ENCODE measurements at places on chromosomes 3 and 15.

GRCh38 chr3:156509189-156510174, 45.4 kb downstream of the SSR3 start:
- peak; percentile 23 for DNase-seq

DNA sequence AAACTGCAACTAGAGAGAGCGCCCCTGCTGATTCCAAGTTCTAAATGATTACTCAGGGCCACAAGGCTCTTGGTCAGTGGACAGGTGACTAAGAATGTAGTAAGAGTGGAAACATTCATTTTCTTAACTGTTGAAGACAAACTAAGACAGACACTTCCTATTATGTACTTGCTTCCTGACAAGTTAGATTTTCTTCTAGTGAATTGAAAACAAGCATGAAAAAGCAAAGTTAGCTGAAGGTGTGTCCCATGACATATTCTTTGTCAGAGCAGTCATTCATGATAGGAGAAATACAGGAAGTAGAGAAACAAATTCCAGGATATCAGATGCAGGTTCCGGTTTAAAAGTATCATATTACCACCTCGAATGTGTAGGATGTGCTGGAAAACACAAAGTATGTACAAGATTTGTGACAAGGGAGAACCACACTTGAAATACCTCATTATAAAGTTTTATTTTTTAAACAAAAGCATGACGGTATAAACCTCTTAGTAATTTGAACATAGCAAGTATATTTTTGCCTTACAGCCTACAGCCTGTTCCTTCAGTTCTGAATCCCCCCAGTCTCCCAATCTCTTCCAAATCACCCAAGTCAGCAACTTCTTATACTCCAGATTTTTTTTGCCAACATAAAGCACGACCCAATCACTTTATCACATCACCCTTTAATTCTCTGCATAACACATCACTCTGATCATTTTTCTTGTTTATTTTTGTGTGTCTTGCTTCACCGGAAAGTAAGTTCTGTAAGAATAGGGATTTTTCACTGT, 6.2 kb downstream of the TSPAN3 start:
- DNase-seq, result no peak

GRCh38 chr15:24862726-24863521, 91.9 kb upstream of the SNRPN start:
- DNase-seq, result no peak

- no peak for DNase-seq
These were observed 10.9 kb downstream of the CCDC13 start for GRCh38 chr3:42762046-42762724.

GRCh38 chr3:32293903-32294302, 55.4 kb downstream of the CMTM8 start:
- DNase-seq, result no peak

- no peak for DNase-seq
These were observed 24.3 kb downstream of the CD200R1L start for GRCh38 chr3:112822064-112823055.

DNA sequence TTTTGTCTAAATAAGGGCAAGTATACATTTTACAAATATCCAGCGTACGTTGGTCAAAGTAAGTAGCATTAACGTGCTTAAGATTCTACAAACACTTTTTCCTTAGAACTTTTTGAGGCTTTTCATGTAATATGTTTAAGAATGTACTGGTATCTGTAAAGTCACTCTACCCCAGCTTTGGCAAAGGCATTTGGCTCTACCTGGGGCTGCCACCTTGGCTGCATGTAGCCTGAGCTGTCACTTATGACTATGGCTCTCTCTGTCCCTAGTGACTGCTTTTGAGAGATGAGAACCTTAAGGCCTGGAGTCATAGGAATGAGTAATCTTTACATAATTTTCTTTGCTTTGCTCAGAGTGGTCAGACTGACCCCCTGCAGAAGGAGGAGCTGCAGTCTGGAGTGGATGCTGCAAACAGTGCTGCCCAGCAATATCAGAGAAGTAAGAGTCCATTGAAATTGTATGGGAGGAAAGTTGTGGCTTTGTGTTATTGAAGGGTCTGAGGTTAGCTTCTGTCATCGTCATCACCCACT, 61.2 kb downstream of the IQGAP1 start:
- DNase-seq, result no peak

DNA sequence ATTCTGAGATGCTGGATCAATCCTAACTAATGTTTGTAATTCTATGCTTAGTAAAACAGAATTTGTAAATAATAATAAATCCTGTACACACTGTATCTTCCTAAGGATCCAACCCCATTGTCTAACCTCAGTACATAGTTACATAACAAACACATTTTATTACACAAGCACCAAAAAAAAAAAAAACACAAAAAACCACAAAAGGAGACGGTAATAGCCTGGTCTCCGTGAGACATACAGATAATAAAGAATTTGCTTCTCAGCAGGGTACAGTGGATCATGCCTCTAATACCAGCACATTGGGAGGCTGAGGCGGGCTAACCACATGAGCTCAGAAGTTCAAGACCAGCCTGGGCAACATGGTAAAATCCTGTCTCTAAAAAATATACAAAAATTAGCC, 558.7 kb downstream of the MAGI1 start:
- no peak for DNase-seq

GRCh38 chr15:89052474-89052873, 35.8 kb upstream of the ABHD2 start:
- no peak for DNase-seq

- DNase-seq, result no peak
These were observed 37.0 kb upstream of the PIK3R4 start for GRCh38 chr3:130783629-130784028.

DNA sequence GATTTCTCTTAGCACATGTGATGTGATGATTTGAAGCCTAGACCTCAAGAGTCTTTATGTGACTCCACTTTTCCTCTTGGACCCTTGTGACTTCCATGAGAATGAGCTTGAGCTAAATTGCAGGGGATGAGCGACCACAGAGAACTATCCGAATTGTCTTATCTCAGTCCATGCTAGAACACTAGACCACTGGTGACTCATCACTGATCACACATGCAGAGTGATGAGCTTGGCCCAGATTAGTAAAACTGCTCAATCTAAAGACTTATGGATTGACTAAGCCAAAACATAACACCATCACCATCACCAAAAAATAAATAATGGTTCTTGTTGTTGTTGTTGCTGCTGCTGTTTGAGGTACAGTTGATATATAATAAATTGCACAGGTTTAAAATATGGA, 114.1 kb upstream of the CFAP20DC start:
- DNase-seq, result no peak

DNA sequence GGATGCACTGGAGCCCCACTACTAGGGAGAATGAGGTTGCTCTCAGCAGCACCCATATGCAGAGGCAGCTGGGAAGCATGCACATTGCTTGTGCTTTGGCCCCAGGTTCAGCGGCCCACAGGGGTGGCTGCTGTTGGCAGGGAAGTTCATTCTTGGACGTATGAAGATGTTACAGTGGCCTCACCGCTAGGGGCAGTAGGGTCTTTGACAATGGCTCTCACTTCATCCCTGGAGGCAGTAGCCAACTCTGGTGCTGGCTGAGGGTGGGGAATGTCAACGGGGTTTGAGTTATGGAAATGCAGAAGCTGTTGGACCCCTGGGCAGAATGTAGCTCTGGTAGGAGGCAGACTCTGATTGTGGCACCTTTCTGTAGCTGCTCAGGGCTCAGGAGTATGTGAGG, 279.9 kb downstream of the SCAPER start:
- DNase-seq, result no peak

DNA sequence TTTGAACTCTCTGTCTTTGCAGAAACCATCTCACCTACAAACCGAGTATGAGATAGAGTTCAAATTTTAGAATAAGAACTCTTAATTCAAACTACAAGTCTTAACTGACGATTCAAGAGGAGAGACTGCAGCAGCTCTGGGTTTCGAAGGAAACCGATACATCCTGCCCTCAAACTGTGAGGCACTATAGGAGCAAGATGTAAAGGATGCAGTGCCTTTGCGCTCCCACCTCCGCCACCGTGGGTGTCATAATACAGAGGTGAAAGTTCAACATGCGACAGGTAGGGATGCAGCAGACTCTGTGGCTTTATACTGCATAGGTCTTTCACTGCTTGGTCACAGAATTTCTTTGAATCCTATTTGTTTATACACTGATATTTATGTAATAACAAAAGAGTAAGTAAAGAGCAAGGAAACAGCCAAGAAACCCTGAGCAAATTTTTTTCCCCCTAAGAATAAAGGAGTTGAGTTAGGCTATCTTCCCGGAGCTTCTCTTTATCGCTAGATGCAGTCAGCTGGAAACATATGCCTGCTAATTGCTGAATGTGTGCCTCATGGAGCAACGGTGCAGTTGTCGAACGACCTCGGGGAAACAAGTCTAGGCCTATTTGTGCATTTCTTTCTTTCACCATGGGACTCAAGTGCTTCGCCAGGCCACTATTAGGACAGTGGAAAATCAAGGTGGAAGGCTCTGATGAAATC, 1097.6 kb upstream of the CFAP20DC start:
- DNase-seq, result no peak

DNA sequence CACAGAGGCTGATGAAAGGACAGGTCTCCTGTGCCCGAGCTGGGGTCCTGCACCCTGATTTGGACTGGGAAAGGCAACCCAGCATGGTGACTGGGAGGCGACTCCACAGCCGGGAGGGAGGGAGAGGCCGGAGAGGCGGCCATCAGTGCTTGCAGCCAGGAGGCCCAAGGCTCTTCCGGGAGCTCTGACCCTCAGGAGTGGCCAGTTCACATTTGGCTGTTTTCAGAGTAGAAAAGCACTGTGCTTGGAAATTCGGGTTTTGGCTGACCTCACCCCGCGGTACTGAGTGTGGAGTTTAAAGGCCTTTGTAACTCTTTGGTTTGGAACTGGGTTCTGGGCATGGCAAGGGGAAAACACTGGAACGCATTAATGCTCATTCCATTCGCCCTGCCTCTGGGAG, 31.9 kb downstream of the SMAD6 start:
- DNase-seq, result no peak

DNA sequence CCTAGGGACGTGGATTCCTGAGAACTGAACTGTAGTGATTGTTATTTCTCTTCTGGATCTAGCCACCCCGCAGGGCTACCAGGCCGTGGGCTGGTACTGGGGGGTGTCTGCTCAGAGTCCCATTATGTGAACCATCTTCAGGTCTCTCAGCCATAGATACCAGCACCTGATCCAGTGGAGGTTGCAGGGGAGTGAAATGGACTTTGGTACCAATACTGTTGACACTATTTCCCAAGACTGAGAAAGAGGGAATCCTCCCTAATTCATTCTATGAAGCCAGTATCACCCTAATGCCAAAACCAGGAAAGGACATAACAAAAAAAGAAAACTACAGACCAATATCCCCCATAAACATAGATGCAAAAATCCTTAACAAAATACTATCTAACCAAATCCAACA, 237.0 kb upstream of the AGTR1 start:
- no peak for DNase-seq

GRCh38 chr3:112519424-112520001, 20.2 kb upstream of the BTLA start:
- no peak for DNase-seq

GRCh38 chr15:49423021-49423420, at the start of gene FGF7:
FGF7 (plus strand) TSS chr15:49423242; CDS start chr15:49424298, 1,056 bp downstream.
- DNase-seq, result no peak

DNA sequence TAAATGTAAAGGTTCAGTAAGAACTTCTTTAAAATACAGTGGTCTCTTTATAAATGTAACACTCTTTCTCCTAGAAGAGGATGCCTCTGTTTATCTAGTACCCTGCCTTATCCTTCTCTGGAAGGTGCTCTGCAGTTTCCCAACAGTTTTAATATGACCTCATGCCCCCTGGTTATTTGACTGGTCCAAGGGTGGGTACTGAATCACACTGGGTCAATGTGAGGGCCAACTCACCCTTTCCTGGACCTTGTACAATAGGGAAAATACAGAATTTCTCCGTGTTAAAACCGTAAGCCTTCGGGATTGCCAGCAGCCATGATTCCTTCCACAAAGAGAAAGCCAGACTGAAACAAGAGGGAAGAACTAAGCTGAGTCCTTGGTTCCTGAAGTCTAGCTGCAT, 9.2 kb downstream of the DCBLD2 start:
- no peak for DNase-seq

DNA sequence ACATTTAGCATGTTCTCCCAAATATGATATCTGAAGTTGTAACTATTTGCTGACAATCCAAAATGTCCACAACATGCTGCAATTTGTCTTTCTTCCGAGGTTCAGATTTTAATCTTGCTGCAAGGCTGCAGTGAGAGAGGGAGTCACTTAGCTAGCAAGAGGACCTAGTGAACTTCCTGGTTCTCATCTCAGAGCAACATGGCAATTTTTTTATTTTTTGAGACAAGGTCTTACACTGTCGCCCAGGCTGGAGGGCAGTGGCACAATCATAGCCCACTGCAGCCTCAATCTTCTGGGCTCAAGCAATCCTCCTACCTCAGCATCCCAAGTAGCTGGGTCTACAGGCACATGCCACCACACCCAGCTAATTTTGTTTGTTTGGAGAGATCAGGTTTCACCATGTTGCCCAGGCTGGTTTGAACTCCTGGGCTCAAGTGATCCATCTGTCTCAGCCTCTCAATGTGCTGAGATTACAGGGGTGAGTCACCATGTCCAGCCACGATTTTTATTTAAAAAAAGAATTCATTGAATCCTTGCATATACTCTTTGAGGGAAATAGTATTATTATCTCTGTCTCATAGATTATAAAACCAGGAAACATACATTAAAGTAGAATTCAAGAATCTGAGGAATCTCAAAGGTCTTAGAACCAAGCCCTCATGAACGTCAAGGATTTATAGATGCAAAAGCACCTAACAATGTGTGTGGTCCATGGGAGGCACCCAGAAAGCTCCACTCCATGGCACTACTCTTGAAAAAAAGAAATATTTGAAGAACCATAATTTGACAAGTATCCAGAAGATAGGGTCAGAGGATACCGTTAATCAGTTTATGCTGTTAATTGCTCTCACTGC, 9.1 kb downstream of the HDC start:
- DNase-seq, result no peak

GRCh38 chr15:62822228-62822627, 220.3 kb upstream of the TPM1 start:
- no peak for DNase-seq

- no peak for DNase-seq
These were observed 6.0 kb downstream of the PLIN1 start for GRCh38 chr15:89673165-89673512.

GRCh38 chr15:91857224-91857585, 3.7 kb downstream of the SLCO3A1 start:
- DNase-seq, result no peak

DNA sequence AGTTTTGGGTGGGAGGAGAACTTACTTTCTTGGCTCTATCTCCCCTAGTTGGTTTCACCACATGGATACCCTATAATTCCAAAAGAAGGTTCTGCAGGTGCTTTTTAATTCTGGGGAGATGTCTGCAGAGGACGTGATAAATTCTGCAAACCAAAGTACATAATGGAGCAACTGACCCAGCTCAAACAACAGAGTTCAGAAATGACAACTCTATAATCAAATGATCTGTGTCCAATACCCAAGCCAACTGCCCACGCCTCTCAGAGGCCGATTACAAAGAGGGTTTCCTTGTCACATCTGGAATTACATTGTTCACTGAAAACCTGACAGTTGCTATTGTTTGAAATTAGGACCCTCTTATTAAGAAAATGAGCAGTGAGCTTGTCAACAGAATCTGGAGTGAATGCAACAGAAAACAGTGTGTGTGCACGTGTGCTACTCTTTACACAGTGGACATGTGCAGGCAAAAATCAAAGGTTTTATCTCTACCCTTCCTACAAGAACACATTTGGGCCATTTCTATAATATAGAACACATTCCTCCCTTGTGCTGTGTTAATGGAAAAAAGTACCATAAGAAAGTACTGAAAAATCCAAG, 593.0 kb downstream of the MAGI1 start:
- no peak for DNase-seq

GRCh38 chr3:138726946-138727730, 107.6 kb downstream of the PIK3CB start:
- DNase-seq, result no peak

All from stimulated activated CD4-positive, alpha-beta T cell treated with anti-CD3 and anti-CD28 coated beads, Interleukin-12 subunit alpha, Interleukin-12 subunit beta, amount 100 ng/mL, for 48 hours (primary cell).